Immature natural killer cell (primary cell): ENCODE measurements at places on chromosomes 3 and 15. TPM values are rescaled to one million over a fixed set of nuclear protein-coding genes. Genes with fewer than 3 reads are reported as not detected.

Gene CX3CR1
- polyA plus RNA-seq = 338 TPM

Gene CHRNA5
- 0.62 TPM for polyA plus RNA-seq

Gene SSR3
- 83.8 TPM for polyA plus RNA-seq

Gene NEK10
- polyA plus RNA-seq = 0.57 TPM

Gene IQSEC1
- polyA plus RNA-seq = 9.0 TPM

Gene WDR5B
- 0.70 TPM for polyA plus RNA-seq
